ENCODE measurements at places on chromosomes 1 and 21. TPM values are rescaled to one million over a fixed set of nuclear protein-coding genes. Genes with fewer than 3 reads are reported as not detected.

HAO2 gene
- total RNA-seq, result 0.13 TPM

CASZ1 gene
- 30.8 TPM for total RNA-seq

GUCA2B gene
- total RNA-seq, result not detected

ZNF593 gene
- total RNA-seq, result 20.7 TPM

FAM110D gene
- 0.93 TPM for total RNA-seq

RBM11 gene
- total RNA-seq, result 0.13 TPM

IL20 gene
- not detected for total RNA-seq

RGS13 gene
- total RNA-seq, result 0.89 TPM

RAD54L gene
- total RNA-seq, result 2.8 TPM

F13B gene
- total RNA-seq, result not detected

DDOST gene
- total RNA-seq, result 145 TPM

HFM1 gene
- total RNA-seq, result 4.0 TPM
